ENCODE measurements at places on chromosomes 12 and 14.

DNA sequence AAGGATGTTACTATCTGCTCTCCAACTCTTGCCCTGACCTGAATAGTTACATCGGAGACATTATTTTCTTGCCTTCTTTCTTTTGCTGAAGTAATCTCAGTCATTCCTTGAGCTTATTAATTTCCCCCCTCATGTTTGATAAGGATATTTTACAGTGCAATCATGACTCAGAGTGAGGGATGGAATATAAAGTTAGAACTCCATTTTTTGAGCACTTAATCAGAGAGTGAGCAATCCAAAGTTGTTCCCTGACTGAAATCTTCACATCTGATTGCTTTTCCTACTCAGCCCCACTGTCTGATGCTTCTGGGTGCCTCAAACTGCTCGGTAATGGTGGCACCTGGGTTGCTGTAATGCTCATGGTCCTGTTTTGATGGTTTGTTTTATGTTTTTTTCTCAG is 142.7 kb upstream of the SEL1L start:
- no peak for DNase-seq

- DNase-seq: no peak
Observed at GRCh38 chr14:97543816-97544215, 746.6 kb downstream of the VRK1 start.

GRCh38 chr12:28497889-28498411 is 307.7 kb downstream of the CCDC91 start:
- no peak for DNase-seq

GRCh38 chr12:50087995-50088394 is 2.9 kb downstream of the SMARCD1 start:
- no peak for DNase-seq

GRCh38 chr12:51360315-51360714 is 13.8 kb upstream of the CELA1 start:
- no peak for DNase-seq

DNA sequence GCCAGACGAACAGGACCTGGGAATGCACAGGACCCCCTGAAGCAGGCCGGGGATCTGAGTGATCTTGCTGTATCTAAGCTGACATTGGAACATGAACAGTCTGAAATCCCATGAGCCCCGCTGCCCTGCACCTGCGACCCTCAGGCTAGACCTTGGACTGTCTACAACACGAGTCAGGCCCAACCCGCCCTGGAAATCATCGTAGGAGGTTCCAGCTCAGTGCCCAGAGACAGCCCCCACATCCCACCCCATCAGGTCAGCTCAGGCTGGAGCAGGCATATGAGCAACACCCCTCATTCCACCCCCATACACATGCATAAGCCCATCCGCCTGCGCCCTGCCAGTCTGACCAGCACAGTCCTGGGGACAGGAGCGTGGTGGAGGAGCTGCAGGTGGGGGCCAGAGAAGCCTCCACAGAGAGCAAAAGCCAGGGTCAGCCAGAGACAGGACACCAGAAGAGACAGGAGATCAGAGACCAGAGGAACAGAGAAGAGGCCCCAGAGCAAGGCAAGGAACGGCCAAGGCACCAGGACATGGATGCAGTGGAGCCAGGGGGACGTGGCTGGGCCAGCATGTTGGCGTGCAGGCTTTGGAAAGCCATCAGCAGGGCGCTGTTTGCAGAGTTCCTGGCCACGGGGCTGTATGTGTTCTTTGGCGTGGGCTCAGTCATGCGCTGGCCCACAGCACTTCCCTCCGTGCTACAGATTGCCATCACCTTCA is at the start of gene AQP6:
Gene AQP6, plus strand, starts transcription at position 307 of the 720 bp plus-strand sequence. Its CDS starts 227 bp downstream, at position 534.
- no peak for DNase-seq

DNA sequence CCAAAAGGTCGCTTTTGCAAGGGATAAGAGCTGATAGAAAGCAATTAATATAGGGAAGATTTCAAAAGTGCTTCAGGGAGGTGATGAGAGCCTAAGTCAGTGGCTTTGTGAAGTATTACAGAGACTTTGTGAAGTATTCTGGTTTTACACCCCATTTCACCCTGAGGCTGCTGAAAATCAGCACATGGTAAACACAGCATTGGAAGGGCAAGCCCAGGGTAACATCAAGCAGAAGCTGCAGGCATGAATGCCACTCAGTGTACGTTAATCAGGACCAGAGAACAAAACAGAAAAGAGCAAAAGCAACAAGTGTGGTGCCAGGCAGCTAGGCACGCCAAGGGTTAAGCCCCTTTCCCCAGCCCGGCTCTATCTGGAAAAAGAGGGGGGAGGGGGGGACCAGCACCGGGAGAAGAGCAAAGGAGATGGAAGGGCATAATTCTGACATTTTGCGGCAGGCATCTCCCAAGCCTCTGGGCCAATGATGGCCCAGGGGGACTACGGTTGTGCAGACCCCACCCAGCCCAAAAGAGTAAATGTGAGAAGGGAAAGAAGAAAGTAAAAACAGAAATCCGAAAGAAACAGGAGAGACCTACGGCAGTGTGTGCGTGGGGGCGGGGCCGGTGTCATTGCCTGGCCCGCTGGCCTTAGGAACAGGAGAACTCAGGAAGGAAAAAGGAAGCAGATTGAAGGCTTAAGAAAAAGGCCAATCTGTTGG is 58.9 kb downstream of the DHRS2 start:
- peak; percentile 63 for DNase-seq

GRCh38 chr12:11824736-11825135 is 175.3 kb downstream of the ETV6 start:
- no peak for DNase-seq

DNA sequence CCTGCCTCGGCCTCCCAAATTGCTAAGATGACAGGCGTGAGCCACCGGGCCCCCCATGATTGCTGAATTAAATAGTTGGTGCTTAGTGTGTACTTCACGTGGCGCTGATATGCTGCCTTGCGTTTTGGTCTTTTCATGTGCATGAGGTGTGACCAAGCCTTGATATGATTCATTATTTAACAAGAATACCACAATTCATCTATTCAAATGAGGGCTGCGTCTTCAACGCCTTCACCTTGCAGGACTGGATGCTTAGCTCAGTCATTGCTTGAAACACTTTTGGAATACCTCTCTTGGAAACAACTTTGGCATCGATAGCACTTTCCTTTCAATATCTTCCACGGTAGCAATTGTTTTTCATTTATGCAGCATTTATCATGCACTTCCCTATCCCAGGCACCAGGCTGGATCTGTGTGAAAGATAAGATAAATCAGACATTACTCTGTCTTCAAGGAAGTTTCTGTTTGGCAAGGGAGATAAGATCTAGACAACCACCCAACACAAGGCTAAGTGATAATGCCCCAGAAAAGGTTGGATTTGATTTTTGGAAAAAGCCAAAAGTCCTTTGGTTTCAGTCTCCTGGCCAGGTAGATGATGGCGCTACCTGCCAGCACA is 1.3 kb upstream of the TEAD4 start:
- no peak for DNase-seq

DNA sequence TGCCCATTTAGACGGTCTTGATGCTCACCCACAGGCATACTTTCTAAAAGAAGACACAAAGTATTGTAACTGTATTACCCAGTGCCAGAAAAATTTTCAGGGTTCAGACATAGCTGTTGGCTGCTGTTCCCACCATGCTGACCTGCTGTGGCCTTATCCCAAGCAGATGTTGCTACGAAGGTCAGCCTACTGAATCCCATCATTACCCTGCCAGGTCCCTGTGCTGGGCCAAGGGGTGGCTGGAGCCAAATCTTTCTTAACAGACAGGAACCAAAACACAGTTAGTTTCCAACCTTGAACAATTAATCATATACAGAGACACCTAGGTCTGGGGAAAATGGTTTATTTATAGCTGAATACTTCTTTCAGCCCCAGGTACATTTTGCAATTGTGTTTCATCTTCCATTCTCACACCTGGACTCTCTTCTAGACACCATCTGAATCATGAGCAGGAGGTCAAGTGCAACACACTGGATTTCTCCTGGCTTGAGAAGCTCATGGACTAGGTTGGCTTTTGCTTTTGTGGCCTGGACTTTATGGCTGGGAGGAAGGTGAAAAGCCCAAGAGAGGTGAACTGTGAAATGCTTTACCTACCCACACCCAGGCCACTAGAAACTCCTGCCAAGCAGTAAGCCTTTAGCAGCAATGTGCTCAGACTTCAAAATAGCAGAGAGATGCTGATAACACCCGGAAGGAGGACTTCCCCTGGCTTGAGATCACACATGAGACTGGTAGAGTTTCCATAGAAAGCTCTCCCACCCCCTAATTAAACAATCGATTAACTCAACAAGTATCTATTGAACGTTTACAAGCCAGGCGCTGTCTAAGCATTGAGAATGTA is 150.1 kb downstream of the SUDS3 start:
- DNase-seq: no peak

DNA sequence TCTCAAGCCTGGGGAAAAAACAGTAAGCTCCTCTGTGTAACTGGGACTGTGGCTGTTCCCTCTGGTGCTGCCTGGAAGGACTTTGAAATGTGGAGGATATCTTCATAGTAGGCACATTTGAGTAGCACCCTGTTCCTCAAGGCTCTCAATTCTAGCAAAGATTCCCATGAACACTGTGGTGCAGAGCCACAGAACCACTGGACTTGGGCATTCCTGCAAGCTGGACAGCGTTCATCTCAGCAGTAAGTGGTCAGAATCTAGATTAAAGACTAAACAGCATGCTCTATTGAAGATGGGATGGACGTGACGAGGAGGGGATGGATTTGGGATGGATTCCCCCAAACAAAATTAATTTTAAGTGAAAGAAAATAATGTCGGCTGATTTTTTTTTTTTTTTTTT is 9.4 kb upstream of the YBX3 start:
- DNase-seq: no peak

DNA sequence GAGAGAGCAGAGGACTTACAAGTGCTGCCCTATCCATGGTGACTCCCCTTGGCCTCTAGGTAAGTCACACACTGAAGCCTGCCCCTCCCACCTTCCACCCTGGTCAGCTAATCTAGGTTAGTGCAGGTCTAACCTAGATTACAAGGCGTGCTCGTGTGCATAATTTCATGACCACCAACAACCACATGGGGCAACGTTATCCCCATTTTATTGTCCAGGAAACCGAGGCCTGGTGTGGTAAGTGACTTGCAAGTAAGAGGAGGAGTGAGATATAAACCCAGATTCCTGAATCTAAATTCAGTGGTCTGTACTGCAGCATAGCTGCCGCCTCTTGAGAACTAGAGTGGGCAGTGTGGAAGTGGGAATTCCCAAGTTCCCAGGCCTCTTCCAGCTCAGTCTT is 171.1 kb downstream of the DAD1 start:
- no peak for DNase-seq

DNA sequence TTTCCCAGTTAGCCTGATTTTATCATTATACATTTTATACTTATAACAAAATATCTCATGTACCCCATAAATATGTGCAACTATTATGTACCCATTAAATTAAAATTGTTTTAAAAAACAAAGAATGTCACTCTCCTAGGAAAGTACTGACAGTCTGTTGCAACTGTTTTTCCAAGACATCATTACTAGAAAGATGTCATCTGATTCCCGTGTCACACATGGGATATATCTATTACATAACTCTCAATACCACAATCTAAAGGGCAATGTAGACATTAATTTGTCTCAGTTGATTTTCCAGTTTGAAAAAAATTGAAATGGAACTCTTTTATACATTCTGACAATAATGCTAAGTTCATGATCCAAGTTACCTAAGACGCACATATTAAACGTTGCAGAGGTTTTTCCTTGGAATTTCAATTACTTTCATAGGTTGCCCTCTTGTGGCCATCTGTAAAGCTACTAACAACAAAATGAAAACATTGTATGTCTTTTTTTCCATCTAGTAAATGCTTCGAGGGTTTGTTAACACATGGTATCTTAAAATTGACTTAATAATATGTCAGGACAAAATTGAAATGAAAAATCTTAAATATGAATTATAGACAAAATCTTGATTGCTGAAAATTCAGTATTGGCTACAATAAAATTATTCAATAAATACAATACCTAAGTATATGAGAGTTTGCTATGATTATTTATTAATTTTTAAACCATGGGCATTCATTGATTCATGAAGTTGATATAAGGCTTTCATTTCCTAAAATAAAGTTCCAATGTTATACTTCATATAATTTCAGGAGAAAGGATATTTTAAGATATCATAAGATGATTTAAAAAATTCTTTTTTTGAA is 131.6 kb downstream of the PPFIA2 start:
- DNase-seq: peak; percentile 76

DNA sequence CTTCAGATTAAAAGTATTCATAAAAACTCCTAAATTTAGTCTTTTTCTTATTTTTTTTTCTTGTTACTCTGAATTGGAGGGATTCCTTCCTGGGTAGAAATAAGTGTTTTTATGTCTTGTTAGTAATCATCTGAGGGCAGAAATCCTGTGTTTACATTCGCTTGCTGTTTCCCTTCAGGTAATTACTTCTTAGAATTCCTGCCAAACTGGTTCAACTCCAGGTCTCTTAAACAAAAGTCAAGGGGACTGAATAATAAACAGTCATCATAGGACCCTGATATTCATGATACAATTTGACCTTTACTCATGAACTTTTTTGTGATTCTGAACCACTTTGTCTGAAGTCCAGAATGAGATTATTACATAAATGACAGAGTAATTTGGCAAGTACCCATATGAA is 843.9 kb downstream of the FLRT2 start:
- DNase-seq: no peak

GRCh38 chr14:37230551-37231194 is 32.9 kb downstream of the MIPOL1 start:
- DNase-seq: no peak

Measured in lung (tissue), 17 donors.